ENCODE measurements at places on chromosomes 3 and 15.

DNA sequence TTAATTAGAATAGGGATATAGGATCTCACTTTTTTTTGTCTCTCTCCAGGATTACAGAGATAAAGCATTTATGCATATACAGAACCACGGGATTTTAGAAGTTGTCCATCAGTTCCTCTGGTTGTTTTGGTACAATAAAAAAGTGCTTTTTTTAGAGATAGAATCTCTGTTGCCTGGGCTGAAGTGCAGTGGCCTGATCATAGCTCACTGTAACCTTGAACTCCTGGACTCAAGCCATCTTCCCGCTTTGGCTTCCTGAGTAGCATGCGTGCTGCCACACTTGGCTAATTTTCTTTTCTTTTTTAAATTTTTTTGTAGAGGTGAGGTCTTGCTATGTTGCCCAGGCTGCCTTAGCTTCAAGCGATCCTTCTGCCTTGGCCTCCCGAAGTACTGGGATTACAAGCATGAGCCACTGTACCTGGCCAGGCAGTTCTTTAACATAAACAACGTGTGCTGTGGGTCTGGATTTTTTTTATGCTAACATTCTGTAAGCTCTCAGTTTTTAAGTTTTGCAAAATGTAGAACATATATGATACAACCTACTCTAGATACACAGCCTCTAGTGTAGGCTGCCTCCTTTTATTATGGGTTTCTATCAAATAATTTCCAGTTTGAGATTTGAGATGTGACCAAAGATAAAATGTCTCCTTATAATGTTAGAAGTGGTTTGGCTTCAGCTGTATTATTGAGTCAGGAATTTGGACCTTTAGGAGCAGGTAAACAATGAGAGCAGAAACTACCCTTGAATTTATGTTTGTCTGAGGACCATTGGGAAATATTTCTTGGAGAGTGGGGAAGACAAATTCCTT, 57.4 kb upstream of the ULK4 start:
- no peak for DNase-seq

DNA sequence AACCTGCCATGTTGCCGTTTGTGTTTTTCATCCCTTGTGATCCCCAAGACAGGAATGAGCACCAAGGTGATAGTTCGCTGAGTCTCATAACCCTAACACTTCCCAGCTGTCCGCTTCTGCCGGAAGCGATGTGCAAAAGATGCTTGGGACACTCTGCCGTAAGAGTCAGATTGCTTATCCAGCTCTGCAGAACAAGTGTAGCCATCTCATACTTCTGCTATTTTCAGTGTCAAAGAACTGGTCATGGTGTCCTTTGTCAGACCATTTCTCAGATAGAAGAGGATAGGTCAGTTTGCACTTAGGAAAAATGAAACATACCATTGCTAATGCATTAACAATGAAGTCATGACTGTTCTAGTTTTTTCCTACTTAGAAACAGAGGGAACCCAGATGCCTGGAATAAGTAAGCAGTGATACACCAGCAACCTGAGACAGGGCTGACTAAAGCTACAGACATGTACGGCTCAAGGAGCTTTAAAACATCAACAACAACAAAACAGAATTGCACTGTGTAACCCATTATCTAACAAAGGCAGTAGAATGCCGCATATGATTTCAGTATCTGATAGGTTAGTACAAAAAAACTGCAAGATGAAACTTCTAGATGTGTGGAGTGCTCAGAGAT, 134.0 kb upstream of the IL12A start:
- peak; percentile 66 for DNase-seq

DNA sequence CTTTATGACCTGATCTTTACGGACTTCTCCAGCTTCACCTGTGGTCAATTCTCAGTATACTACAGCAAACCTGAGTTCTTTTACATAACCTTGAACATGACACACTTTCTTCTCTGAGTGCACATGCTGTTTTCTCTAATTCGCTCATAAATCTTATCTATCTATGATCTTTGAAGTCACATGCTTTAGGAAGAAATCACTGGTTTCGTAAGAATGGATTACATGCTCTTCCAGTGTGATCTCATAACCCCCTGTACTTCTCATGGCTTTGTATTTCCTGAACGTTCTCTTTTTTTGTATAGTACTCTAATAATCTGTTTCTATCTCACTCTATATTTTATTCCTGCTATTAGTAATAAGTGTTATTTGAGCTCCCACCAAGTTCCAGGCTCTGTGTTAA, 1165.2 kb downstream of the TBL1XR1 start:
- DNase-seq: peak; percentile 10

GRCh38 chr3:196537319-196537984, 22.3 kb upstream of the SMCO1 start:
- DNase-seq: no peak

GRCh38 chr3:50187750-50188149, 3.7 kb upstream of the GNAT1 start:
- no peak for DNase-seq

GRCh38 chr15:96324192-96324895, 6.2 kb upstream of the NR2F2 start:
- no peak for DNase-seq

DNA sequence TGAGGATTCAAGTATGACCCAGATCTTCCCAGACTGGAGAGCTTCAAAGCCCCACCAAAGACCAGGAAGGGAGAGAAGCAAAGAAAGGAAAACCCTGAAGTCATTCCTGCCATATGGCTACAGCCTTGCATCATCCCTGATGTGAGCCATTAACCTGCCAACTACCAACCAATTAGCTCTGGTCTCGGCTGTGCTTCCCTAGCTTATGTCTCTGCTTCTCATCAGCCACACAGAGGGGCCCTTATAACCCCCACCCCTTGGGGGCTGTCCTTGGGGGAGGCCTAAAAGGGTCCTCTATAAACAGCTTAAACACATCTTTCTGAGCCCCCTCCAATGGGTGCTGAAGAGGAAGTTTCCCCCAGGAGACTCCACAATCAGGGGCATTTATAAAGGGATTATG, 52.8 kb downstream of the NOX5 start:
- DNase-seq: no peak

GRCh38 chr15:68699124-68699880, 120.5 kb downstream of the CORO2B start:
- DNase-seq: no peak

GRCh38 chr3:99330924-99331532, 307.4 kb upstream of the COL8A1 start:
- DNase-seq: no peak

GRCh38 chr3:157240408-157240807, 80.5 kb upstream of the CCNL1 start:
- no peak for DNase-seq

GRCh38 chr3:32126305-32127015, 20.0 kb downstream of the GPD1L start:
- no peak for DNase-seq

DNA sequence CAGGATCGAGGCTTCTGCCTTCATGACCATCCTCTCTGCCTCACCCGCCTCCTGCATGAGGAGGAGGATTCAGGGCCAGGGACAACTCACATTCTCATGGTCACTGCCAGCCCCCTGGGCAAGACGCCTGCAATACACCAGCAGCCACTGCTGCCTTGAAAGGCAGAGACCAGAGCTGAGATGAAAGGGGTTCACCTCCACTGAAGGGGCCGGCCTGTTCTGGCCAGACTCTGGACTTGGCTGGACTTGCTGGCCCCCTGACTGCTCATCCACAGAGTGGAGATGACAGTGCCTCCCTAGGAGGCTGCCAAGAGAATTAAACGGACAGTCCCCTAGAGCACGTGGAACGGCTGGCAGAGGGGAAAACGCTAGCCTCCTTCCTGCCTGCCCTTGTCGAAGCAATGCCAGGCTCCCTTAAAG, 35.2 kb downstream of the MGLL start:
- no peak for DNase-seq

DNA sequence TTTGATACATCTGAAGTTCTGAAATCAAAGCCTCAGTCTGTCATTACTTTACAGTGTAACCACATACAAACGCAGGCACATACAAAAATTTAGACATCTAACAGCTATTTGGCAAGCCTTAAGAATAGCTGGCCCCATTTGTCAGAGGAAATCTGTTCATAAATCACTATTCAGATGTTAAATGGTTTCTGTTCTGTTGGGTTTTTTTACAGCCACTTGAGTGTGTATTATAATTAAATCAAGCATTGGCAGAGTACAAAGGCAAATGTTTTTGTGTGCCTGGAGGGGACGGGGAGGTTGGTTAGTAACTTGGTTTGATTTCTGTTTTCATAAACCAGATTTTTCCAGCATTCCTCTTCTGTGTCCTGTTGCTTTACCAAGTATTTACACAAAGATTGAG, 24.1 kb downstream of the PIGB start:
- no peak for DNase-seq

GRCh38 chr3:37861620-37862041, at the start of gene CTDSPL:
Gene CTDSPL (plus strand): TSS chr3:37861880. CDS start chr3:37862200, 320 bp downstream.
- peak; percentile 83 for DNase-seq

DNA sequence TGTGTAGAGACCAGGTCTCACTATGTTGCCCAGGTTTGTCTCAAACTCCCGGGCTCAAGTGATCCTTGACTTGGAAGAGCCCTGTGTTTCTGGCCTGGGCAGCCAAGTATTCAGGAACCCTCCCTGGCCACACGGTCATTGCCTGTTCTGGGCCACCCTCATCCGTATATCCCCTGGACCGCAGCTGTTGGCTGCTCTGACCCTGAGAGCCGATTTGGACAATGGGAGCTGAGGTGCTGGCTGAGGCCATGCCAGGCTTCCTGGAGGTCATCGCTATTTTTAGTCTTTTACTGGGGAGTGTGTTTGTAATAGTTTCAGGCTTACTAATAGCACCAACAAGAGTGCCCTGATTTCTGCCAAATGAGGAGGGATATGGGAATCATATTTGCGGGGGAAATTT, 60.7 kb downstream of the ADAMTS7 start:
- no peak for DNase-seq

DNA sequence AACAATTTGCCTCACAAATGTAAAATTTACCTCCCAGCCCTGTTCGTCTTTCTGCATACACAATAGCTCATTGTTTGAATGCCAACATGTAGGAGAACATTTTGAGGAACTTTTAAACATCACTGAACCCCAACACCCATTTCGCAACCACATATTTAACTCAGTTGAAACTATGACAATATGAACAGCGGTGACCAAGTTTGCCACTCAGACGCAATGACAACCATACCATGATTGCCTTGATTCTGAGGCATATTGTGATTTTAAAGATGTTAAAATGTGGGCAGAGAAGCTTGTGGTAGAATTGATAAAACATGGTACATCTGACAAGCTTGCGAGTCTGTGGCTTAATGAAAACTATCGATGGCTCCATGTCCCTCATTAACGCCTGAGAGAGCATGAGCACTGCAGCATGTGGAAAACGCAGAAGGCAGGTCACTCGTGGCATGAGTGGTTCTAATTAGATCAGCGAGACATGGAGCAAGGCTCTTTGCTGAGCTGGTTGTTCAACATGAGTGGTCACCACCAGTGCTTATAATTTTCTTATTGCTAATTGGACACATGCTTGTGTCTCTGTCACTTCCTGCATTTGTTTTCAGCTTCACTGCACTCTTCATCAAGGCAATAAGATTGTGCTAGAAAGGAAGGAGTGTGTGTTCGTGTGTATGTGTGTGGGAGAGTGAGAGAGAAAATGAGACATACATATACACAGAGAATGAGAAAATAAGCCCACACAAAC, 116.8 kb downstream of the CHST2 start:
- DNase-seq: no peak

GRCh38 chr3:110180733-110181132, 843.4 kb upstream of the DPPA4 start:
- no peak for DNase-seq

DNA sequence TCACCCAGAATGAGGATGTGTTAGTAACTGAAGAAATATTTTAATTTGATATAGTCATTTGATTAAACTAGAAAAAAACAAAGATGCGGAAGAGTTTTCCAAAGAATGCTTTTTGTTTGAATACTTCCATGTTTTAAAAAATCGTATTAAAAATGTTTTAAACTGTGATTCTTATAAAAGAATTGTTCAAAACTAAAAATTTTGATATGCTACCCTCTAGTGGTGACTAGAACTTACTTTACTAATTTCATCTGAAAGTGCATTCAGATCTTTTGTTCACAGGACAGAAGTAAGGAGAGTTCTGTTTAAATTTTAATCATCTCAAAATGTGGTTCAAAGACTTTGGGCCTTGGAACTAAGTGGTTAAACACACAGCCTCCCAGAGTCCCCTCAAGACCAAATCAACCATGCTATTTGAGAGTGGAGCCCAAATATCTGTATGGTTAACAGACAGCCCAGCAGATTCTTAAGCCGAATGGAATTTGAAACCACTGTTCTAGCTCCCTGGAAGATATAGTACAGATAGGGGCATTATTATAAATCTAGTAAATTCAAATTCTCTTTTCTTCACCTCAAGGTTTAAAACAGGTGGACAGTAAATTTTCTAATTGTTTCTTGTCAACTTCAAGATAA, 45.2 kb upstream of the SYNPR start:
- DNase-seq: peak; percentile 14

DNA sequence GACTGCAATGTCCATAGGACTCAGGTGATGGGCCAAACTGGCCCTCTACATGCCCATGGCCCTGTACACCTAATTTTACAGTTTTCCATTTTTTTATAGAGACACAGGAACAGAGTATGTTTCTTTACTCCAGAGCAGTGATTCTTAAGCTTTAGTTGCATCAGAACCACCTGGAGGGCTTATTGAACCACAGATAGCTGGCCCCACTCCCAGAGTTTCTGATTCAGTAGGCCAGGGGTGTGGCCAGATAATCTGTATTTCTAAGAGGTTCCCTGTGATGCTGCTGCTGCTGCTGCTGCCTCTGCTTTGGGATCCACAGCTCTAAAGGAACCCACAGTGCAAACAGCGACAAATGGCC, 5.1 kb downstream of the RBP1 start:
- no peak for DNase-seq

DNA sequence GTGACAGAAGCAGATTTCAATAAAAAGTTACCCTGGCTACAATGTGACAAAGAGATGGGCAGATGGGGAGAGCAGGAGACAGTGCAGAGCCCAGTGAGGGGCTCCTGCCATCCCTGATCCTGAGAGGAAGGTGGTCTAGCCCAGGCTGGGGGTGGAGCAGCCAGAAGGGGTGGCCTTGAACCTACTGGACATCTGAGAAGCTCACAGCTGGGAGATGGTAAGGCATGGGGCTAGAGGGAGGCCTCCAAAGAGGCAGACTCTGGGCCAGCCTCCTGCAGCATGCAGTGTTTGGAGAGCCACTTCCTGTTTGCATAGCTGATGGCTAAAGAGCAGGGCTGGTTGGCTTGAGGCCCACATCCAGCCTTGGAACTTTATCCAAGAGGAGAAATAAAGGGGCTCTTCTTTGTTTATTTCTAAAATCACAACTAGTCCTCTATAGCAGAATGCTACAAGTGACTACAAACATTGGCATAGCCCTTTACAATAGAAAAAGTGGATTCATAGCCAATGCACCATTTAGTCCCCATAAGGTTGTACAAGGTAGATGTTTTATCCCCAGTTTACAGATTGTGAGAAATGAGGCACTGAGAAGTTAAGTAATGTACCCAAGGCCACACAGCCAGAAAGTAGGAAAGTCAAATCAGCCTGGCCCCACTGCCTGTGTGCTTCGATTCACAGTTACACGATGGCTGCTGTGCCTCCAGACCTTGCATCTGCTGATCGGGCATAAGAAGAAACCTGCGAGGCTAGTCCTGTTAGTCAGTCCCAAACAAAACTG, 4.6 kb downstream of the EFCC1 start:
- no peak for DNase-seq
